ENCODE measurements at places on chromosomes 4 and X.
A peak's percentile ranks its signal among the peaks of the same experiment; 100 is the strongest.

DNA sequence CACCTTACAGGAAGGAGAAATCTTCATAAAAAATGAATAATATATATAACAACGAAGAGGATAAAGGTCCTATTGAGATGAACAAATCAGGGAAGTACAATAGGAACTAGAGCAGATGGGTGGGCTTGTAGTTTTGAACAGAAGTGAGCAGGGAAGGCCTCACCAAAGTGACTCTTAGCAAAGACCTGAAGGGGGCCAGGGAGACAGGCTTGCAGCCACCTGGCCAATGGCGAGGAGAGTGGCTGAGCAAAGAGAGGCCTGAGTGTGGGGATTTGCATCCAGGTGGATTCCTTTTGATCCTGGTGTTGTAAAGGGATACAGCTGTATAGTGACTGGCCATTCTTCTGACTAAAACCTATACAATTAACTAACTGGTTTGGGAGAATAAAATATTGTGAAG lies 354.1 kb downstream of the CAMK2D start:
- DNase-seq = no peak

DNA sequence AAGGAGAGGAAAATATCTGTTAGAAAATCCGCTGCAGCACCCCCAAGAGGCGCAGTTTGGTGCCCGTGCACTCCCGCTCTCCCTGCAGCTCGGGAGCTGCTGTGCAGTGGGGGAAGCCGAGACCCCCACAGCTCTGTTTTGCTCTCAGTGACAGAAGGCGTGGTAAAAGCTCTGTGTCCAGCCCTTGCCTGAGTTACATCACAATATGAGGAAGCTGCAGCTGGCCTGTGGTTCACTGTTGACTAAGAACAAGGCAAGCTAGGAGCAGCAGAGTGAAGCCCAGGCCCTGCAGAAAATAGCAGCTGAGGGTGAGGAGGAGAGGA lies 88.5 kb upstream of the ADRA2C start:
- DNase-seq = no peak

DNA sequence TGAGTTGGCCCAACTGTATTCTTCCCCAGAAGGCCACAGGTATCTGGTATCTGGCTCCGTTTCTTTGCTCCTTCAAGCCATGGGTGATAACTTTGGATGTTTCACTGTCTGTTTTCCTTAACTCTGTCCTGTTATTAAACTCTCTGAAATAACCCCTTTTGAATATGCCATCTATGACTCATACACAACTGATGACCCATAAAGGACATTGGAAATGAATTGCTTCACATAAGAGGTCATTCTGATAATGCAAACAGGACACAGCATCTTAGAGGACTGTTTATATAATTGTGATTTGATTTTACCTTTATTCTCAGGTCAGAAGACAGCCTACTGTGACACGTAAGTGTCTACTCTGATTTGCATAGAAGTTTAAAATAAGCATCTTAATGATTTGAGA lies 227.7 kb downstream of the VEGFC start:
- no peak for DNase-seq

GRCh38 chr4:32987111-32987510 lies 2266.9 kb downstream of the PCDH7 start:
- DNase-seq = no peak

- DNase-seq = no peak
Measured at GRCh38 chr4:132180020-132180427, 969.1 kb upstream of the PCDH10 start.

GRCh38 chrX:136115126-136115903 lies 32.0 kb upstream of the FHL1 start:
- no peak for DNase-seq

- no peak for DNase-seq
Measured at GRCh38 chr4:13983189-13983790, 355.8 kb upstream of the BOD1L1 start.

DNA sequence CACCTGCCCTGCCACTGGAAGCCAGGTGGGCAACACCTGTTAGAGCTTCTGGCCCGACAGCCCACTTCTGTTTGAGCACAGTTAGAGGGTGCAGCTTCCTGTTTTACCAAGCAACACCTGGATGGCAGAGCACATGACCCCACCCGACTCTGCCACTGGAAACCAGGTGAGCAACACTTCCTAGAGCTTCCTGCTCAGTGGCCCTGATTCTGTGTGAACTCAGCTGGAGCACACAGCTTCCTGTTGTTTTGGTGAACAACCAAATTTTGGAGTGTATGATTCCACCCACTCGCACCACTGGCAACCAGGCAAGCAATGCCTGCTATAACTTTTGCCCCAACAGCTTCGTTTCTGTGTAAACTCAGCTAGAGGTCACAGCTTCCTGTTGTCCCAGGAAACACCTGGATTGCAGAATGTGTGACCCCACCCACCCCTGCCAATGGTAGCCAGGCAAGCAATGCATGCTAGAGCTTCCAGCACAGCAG lies 163.8 kb upstream of the KLF8 start:
- DNase-seq = no peak

- DNase-seq = no peak
Measured at GRCh38 chr4:186651181-186651603, 72.5 kb downstream of the FAT1 start.

DNA sequence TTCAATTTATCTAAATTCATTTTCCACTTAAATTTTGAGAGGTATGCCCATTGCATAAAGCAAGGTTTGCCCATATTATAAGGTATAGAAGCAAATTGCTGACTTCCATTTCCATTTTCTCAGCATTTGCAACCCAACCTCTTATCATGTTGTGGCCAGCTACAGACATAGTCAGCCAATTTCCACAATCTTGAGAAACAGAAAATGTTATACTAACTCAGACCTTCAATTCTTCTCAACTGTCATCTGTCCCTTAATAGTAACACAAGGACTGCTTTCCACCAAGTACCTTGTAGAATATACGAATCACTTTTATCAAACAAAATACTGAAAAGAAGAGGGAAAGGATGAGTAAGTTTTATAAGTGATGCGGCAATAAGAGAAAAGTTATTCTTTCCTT lies 11.2 kb upstream of the GRIA3 start:
- no peak for DNase-seq

GRCh38 chrX:66203114-66203513 lies 39.1 kb downstream of the HEPH start:
- DNase-seq = no peak

DNA sequence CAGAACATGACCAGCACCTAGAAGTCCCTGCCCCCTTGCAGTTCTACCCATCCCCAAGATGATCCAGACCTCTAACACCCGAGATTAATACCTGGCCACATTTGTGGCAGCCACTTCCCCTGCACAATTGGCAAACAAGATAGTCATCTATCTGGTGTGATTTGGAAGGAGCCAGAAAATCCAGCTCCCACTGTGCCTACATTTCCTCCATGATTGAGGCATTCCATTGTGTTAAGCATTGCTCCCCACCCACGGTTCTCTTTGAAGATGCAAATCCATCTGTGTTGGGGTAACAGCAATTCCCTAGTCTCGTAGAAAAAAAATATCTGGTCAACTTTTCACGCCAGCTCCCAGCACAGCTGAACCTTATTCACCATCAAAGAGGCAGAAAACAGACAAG lies 405.0 kb downstream of the BCOR start:
- no peak for DNase-seq

DNA sequence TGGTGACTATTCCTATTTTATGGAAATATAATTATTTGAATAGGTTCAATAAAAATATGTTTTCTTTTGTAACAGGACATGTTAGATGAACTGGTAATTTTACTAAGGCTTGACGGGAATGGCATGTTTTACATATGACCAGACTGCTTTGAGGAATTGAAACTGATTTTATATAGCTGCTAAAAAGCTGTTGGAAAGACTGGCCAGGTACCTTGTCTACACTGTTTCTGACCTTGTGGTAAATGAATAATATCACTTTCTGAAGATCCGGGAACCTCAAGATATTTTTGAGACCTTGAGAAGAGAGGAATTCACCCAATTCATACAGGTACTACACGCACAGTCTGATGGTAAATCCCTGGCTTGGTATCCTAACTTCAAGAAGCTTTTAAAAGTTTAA lies 42.1 kb upstream of the USP46 start:
- no peak for DNase-seq

- no peak for DNase-seq
Measured at GRCh38 chrX:28491941-28492340, 95.3 kb upstream of the IL1RAPL1 start.

DNA sequence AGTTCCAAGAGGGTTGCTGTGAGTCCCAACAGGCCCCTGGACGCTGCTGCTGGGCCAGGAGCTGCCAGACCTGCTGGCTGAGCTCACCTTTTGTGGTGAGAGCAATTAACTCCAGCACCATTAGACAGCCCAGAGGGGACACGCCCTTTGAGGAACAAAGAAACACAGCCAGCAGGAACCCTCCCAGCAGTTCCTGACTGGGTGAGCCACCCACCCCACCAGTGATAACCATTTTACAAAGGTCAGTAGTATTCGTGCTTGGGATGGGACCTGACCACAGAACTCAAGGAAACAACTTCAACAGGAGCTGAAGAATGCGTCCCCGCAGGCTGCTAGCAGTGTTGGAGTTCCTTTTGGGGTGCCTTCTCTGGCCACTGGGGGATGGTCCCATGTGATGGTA lies 38.8 kb upstream of the AFAP1 start:
- DNase-seq = no peak

- peak; percentile 90 for DNase-seq
Measured at GRCh38 chrX:119574394-119575266, at the start of gene UBE2A. Gene UBE2A (plus strand): TSS chrX:119574563. CDS start chrX:119574712, 149 bp downstream.

- no peak for DNase-seq
Measured at GRCh38 chrX:47662144-47662657, 3.2 kb upstream of the UXT start.

DNA sequence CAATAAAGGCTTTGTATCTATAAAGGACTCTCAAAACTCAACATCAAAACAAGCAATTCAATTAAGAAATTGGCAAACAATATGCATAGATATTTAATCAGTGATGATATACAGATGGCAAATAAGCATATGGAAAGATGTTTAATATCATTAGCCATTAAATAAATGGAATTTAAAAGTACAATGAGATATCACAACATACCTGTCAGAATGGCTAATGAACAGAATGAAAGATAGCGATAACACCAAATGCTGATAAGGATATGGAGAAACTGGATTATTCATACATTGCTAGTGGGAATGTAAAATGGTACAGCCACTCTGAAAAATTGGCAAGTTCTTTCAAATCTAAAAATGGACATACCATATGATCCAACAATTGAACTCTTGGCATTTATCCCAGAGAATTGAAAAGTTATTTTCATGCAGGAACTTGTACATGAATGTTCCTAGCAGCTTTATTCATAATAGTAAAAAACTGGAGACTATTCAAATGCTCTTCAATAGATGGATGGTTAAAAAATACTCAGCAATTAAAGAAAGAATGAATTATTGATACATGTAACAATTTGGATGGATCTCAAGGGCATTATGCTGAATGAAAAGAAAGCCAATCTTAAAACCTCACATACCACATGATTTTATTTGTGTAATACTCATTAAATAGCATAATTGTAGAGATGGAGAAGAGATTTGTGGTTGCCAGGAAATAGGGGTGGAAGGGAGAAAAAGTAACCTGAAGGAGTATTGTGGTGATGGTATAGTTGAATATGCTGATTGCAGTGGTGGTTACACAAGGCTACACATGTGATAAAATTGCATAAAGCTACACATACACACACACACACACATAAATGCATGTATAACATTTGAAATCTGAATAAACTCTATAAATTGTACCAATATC lies 45.9 kb upstream of the ALG13 start:
- no peak for DNase-seq

DNA sequence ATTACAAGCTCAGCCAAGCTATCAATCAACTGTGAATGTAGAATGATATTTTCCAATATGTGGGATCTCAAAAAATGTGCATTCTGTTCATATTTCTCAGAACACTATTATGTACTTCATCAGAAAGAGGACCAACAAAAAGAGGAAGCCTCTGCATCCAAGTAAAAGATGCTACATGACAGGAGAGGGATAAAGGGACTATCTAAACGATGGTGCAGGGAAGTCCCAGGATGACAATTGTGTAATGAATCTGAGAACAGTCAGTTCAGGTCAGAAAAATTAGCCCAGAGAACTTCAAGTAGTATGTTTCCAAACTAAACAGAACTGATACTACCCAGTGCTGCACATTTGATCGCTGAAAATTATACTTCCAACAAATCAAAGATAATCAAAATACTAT lies 127.0 kb downstream of the ZNF330 start:
- no peak for DNase-seq
